ENCODE measurements at places on chromosomes 13 and 19.

- DNase-seq: no peak
Measured at GRCh38 chr13:50107205-50107604, 92.0 kb downstream of the KCNRG start.

- DNase-seq: no peak
Measured at GRCh38 chr13:90477216-90477615, 870.3 kb upstream of the MIR17HG start.

DNA sequence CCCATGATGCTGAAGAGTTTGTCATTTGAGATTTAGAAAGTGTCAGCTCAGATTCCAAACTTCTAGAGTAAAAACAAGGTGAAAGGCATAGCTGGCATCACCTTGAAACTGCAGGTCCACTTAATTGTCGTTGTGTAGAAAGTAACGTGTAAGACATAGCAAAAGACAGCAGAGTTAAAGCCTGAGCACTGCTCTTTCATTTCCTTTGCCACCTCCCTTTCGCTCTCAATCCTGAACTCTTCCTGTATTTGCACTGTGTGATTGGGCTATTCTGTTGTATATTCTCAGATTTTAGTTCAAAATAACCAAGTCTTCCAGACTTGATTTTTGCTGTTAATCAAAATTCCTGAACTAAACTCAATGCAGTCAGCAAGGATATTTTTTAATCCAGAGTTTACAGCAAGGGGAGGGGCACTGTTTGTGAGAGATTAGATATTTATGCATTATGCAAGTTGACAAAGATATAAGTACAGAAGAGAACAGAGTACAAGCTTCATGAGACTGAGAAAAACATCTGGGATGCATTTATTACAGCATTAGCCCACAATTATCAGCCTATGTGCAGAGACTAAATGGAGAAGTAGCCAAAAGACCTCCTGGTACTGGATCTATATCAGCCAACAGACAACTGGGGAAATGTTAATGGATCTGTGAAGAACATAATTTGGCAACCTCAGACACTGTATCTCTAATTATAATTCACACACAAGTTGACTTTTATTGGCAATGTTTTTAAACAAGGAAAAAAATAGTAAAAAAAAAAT lies 328.6 kb downstream of the SUCLA2 start:
- DNase-seq: no peak

DNA sequence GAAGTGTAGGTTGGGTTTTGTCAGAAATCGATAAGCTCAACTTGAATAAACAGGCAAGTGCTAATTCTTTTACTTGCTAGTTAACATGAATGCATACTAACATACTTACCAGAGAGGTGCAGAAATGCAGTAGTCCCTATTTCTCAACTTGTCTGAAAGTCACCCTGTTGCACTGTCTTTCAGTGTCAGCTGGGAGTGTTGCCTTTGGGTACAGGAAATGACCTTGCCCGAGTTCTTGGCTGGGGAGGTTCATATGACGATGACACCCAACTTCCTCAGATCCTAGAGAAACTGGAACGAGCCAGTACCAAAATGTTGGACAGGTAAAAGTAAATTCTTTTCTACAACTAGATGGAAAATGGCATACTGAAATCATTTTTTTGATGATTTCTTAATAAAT lies 103.5 kb upstream of the AKAP11 start:
- DNase-seq: no peak

DNA sequence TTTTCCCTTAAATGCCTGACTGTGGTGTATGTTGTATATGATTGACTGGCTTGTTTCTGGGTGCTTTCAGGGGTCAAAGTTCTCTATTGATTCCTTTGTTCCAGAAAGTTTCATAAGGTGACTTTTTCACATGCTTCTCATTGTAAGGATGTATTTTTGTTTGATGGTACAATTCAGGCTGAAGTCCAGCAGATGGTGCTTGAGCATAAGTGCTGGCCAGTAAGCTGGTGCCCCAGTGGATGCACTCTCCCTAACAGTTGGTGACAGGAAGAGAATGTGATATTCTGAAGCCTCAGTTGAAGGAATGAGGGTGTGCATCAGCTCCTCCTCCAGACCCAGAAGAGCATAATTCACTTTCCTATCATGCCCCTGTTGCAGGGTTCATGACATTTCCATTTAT lies 1941.6 kb upstream of the PRR20A start:
- DNase-seq: no peak

- DNase-seq: no peak
Measured at GRCh38 chr13:110525328-110526319, 35.9 kb downstream of the RAB20 start.
